DMS 273 treated with DMSO at 0.1 percent for 48 hours (cell line): ENCODE measurements at places on chromosomes 2 and 18.

- no peak for DNase-seq
Measured at GRCh38 chr2:88006912-88007439, 9.4 kb downstream of the RNU2-63P start.

GRCh38 chr2:33777786-33778185, 178.7 kb upstream of the FAM98A start:
- no peak for DNase-seq

DNA sequence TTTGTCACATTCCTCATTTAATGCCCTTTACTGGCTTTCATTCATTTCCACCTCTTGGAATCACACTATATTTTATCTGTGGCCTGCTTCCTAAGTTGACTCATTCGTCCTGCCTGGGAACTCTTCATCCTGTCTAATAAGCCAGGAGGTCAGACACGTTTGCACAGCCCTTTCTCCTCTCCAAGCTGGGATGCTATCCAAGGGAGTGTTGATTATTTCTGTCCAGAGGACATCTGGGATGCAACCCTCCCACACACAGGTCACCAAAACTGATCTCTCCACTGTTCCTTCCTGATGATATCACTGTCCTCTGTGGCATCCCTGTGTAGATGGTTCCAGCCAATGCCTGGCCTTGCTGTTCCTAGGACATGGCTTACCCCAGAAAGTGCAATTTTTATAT, 79.8 kb upstream of the NOSTRIN start:
- DNase-seq: no peak

DNA sequence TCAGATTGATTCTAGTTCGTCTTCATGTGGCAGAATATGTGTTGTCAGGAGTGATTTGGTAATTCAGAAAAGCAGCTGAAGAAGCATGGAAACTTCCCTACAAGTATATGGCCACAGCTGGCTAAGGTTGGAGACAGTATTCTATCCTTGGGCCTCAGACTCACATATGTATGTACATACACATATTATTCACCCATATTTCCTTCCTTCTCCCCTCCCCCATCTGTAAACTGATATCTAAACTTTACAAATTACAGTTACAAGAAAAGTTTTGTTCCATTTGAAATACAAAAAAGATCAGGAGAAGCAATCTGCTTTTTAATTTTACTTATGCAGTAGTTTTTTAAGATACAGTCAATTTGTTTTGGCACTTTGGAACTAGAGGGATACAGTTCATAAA, 3.1 kb downstream of the SP3 start:
- no peak for DNase-seq

DNA sequence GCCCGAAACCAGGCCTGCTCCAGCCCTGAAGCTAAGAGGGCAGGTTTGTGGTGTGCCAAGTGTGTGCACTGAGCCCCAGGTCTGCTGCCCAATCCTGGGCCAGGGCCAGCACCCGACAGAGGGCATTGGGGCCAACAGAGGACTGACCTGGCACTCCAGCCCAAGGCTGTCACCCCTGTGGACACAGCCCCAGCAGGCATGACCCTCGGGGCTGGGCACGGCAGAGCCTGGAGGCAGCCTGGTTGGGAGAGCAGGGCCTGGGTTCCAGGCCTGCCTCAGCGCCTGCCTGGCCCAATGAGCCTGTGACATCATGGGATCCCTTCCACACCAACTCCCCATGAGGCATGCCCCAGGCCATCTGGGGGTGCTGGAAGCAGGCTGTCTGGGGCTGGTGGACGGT, 10.8 kb upstream of the SNED1 start:
- no peak for DNase-seq

DNA sequence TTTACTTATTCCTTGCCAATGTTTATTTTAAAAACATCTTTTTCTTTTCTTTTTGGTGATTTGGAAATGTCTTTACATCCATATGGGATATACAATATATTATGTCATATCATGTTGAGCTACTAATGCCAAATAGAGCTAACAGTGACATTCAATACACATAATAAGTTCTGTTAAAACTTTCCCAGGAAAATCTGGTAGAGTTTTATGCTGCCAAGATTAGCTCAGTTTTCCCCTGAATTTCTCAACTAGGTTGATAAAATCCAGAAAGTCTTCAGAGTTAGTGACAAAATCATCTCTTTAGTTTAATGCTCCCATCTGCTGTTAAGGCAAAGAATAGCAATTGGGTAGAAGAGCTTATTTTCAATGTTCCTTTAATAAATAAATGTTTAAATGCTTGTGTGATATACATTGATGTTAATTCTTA, 9.9 kb downstream of the COL3A1 start:
- DNase-seq: no peak

GRCh38 chr2:213189001-213189899, 37.8 kb upstream of the IKZF2 start:
- DNase-seq: no peak

DNA sequence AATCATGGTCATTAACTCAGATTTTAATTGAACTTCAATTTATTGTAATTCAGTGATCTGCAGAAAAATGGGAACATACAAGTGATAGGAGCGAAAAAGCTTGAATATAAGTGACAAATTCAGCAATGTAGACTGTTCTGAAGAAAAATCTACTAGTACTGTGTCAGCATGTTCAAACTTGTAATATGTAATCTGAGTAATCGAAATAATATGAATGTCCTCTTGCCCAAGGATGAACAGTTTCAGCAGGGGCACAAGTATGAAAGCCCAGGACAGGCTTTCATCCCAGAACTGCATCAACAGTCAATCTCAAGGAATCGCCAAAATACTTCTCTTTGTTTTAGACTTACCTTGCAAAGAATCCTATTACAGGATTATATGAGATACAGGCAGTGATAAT, 1110.5 kb downstream of the LRP1B start:
- no peak for DNase-seq
